ENCODE measurements at places on chromosomes 7 and 10. TPM values are rescaled to one million over a fixed set of nuclear protein-coding genes. Genes with fewer than 3 reads are reported as not detected.

DNA sequence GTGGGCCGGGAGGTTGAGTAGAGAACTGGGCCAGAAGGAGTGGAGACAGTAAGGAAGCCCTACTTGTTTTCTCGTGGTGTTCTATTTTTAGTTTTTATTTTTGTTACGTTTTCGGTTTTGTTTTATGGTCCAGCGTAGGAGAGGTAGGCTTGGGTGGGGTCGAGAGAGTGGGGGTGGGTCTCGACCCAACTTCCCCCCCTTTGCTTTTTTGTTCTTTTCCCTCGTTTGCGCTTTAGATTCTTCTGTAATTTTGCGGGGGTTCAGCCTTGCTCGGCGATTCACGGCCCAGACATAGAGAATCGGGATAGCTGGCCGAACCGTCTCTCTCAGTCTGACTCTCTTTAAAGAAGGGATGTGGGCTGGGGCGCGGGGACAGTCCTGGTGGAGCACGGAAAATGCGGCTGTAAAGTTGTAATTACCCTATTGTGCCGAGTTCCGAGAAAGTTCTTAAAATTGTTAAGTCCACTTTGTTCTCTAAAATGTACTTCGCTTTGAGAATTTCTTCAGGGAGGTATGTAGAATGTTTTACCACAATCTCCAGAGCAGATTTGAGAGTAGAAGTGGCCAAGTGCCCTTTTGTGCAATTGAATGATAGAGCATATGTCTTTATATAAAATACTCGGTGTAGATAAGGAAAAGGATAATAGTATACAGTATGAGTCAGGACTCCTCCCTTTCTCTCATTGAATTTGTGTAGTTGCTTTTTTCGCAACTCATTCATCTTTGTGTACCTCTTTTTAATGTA lies 816 bp downstream of the DMTF1 start:
- DNase-seq = peak; percentile 11

DNA sequence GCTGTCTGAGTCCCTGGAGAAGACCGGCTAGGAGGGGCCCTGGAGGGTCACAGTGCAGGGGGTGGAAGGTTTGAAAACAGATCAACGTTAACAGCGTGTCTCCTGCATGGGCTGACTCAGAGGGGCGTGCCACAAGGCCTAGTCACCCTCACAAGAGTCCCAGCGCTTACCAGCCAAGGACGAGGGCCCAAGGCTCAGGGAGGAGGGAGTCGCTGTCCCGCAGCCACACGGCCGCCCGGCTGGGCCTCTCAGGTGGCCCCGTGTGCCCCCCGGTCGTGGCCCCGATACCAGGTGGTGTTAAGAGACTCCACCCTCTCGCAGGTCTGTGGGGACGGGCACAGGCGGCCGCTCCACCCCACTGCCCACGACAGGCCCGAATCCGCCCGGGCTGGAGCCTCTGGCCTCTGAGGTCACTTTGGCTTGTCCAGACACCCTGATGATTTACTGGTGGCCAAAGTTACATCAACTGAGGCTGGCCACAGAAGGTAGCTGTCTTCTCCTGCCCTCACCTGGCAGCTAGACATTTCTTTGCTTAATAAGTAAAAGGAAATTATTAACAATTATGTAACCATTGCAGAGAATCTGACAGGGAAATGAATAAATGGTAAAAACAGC lies 34.0 kb downstream of the FAM20C start:
- DNase-seq = peak; percentile 47

- DNase-seq = no peak
Observed at GRCh38 chr10:44922796-44923545, 11.8 kb downstream of the TMEM72 start.

Gene UCMA
- not detected for total RNA-seq

DNA sequence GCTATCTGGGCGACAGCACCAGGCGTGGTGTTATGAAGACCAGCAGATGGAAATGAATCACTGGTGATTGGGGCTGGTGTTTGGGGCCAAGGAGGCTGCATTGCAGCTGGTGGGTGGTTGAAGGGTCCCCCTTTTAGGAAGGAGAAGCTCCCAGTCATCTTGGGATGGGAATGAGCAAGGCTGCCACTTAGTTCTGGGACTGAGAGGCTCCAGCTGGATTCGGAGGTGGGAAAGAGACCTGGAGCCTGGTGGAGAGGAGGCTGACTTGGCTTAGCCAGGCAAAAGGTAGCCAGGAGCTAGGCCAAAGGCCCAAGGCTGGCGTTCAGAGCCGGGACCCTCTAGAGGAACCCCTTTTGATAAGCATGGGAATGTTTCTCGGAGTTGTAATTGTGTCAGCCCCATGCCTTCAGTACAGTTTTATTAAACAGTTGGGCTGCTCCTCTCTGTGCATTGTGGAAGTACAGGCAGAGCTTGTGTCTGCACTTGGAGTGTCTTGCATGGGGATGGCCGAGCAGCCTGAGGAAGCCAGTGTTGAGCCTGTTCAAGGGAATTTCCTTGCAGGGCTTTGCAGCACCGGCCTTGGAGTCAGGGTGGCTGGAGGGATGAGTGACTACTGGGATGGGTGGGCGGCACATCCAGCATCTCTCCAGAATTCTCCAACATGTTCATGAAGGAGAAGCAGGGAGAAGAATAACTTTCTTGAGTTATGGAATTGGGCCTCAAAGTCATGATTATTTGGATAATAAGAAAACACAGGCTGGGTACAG lies 234.9 kb downstream of the BAMBI start:
- no peak for DNase-seq

- no peak for DNase-seq
Observed at GRCh38 chr7:108973075-108973474, 403.4 kb downstream of the DNAJB9 start.

Gene CPA2
- not detected for total RNA-seq

- DNase-seq = no peak
Observed at GRCh38 chr7:44216019-44216418, 15.2 kb downstream of the YKT6 start.

Measured in PC-3 (cell line).